Stimulated activated CD8-positive, alpha-beta memory T cell treated with anti-CD3 and anti-CD28 coated beads, Interleukin-4, amount 100 ng/mL, for 1 hour (primary cell): ENCODE measurements at places on chromosomes 7 and 10.

DNA sequence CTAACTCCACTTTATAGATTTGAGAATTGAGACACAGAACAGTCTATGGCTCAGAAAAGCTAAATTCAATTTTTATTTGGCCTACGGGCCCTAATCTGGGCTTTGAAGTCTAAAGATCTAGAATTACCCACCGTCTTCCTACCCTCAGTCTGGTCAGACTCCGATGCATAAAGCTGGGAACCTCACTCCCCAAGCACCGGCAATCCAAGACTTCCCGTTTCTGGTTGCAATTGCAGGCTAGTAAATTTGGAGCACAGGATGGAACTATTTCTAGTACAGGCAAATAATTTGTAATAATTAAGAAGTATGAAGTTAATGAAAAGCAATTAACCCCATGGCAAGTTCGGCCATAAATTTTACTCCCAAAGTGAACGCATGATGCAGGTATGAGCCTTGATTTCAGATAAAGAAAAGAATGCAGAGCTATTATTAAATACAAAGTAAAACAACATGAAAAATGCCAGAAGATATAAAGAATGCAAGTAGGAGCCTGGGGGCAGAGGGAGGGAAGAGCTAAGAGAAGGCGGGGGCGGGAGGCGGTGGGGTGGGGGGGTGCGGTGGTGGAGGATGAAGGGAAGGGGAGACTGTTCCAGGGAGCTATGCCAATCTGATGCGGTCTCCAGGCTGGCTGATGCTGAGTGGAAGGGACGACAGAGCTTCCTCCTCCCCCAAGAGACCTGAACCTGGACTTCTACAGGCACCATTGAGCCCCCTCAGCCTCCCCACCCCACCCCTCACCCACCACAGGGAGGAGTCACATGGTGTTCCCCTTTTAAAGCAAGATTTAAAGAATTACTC is 45.1 kb downstream of the BPGM start:
- DNase-seq, result no peak

DNA sequence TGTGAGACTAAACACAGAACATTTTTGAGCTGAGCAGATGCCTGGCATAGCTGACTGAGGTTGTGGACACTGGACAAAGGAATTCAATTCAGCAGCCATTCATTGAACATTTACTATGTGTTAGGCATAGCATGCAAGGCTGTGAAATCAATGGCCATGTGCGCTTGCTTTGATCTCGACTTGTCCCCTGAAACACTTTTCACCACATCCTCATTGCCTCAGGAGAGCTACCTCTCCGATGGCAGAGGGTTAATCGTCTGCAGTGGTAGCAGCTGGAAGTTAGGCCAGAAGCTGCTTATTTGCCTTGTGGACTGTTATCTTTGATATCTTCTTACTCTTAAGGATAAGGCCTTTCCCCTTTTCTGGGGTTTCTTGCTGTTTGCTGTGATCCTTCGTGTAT is 297.8 kb downstream of the AUTS2 start:
- DNase-seq, result no peak

DNA sequence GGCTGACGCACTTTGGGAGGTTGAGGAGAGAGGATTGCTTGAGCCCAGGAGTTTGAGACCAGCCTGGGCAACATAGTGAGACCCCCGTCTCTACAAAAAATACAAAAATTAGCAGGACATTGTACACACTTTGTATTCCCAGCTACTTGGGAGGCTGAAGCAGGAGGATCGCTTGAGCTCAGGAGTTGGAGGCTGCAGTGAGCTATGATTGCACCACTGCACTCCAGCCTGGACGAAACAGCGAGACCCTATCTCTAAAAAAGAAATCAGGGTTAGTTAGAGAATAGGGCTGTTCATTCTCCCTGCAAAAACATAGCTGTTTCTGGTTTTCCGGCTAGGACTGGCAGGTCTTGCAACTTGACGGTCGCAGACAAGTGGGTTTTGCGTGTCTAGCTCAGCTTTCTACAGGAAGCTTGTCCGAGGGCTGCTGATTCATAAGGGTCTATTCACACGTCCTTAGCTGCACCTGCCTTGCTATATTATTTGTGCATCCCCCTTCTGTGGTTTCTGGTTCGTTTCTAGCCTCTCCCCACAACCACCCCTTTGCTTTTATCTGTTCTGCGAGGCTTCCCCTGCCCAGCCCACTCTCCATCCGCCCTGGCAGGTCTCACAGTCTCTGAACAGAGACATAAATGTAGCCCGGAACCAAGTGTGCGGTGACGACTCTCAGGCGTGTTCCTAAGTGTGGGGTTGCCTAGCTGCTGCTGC is 10.7 kb downstream of the AMZ1 start:
- DNase-seq, result peak; percentile 30

- DNase-seq, result no peak
These were observed 17.0 kb upstream of the RALA start for GRCh38 chr7:39606352-39606751.

- DNase-seq, result peak; percentile 42
These were observed 14.5 kb downstream of the LBX1 start for GRCh38 chr10:101214446-101215396.

- DNase-seq, result no peak
These were observed 1.9 kb downstream of the SYPL1 start for GRCh38 chr7:106110238-106110560.

- no peak for DNase-seq
These were observed 169.1 kb downstream of the PTEN start for GRCh38 chr10:88032566-88032965.

- DNase-seq, result no peak
These were observed 54.0 kb downstream of the GTF2IRD1 start for GRCh38 chr7:74507538-74508319.

- DNase-seq, result no peak
These were observed 6.1 kb upstream of the KIF20B start for GRCh38 chr10:89695307-89695706.

GRCh38 chr7:29976266-29976665 is 13.3 kb downstream of the SCRN1 start:
- DNase-seq, result no peak

- DNase-seq, result no peak
These were observed 10.7 kb downstream of the EMX2 start for GRCh38 chr10:117553142-117553814.

DNA sequence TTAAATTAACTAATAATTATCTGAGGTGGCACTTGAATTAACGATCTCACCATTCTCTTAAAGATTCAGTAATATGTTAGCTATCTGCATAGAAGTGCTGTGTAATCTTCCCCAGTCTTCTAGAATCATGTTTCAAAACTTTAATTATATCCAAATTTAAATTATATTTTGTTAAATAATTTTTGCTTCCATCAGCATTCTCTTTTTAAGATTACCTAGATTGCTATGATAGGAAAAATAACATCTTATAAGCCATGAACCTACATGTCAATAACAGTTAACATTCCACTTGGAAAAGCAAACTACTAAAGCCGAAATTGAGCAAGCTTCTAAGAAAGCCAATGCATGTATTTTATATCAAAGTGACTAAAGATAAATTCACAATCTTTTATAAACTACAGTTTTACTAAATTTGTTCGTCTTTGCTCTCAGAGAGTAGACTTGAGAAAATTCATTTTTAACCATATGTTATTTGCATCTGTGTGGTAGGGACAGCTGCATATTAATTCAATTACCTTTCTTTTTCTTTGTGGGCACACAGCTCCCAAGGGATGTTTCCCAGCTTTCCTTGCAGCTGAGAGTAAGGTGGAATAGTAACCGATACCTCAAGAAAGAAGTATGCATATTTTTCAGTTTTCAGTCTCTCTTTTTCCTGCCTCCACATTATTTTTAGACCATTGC is 105.4 kb upstream of the ABCB5 start:
- no peak for DNase-seq

DNA sequence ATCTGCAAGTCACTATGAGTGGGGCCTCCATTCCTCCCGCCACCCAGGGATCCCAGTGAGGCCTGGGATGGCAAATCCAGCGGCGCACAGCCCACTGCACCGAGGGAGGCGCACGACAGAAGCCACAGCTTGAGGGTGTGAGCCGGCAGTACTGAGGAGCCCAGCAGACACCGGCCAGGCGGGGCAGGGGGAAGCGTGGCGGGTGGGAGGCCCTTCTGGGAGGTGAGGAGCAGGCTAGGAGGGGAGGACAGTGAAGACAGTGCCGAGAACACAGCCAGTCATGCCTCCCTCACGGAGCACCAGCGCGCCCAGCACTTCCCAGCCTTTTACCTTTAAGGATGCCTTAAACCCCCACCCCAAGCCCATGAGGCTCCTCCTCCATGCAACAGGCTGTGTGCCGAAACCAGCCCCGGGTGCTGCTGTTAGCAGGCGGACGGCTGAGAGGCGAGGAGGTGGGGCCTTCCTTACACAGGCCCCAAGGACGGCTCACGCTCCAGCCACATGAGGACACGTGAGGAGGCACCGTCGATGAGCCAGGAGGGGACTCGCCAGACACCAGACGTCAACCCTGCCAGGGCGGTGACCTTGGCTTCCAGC is 258.5 kb downstream of the PTPRN2 start:
- DNase-seq, result no peak
